Stimulated activated CD4-positive, alpha-beta T cell treated with anti-CD3 and anti-CD28 coated beads, Interleukin-15, amount 100 ng/mL, for 1 hour (primary cell): ENCODE measurements at places on chromosomes 3 and 15.

- DNase-seq: no peak
These were observed 50.3 kb downstream of the PSMD6 start for GRCh38 chr3:63972987-63973386.

DNA sequence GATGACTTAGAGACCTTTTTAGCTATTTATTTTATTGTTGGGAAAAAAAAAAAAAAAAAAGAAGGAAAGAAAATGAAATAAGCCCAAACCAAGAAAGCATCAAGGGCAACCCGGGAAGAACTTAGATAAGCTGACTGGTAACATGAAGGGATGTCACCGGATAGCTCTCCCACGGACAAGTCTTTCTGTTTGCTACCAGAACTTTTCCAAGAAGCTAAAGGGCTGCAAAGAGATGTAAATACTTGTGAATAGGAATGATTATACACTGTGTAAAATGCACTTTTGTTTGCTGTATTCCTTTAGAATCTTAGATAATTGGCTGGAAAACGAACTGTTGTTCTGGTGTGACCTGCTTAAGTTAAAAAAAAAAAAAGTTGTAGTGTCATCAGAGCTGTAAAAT is 2.8 kb downstream of the FOXB1 start:
- DNase-seq: no peak

GRCh38 chr3:182325213-182325950 is 467.9 kb upstream of the ATP11B start:
- no peak for DNase-seq

- DNase-seq: no peak
These were observed 174.2 kb upstream of the STT3B start for GRCh38 chr3:31358473-31359070.

DNA sequence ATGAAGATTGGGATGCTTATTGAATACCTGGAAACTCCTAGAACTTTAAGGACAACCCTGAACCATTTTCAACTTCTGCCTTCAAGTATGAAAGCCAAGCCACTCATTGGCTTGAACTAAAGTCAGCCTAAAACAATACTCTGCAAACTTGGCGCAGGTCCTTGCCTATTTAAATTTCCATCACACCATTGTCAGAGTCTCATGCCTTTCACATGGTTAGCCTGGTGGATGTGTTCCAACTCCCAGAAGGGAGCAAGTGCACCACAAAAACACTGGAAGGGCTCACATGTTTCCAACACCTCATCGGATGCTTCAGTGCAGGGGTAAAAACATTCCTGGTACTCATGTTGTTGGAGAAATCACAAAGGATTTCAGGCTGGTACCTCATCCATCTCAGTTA is 511.6 kb upstream of the MDFIC2 start:
- DNase-seq: no peak

GRCh38 chr15:38864827-38865581 is 300.4 kb upstream of the RASGRP1 start:
- DNase-seq: no peak

- DNase-seq: no peak
These were observed 192.9 kb upstream of the EIF1B start for GRCh38 chr3:40116478-40117177.

GRCh38 chr15:71133747-71134472 is 18.6 kb downstream of the THSD4 start:
- DNase-seq: no peak

DNA sequence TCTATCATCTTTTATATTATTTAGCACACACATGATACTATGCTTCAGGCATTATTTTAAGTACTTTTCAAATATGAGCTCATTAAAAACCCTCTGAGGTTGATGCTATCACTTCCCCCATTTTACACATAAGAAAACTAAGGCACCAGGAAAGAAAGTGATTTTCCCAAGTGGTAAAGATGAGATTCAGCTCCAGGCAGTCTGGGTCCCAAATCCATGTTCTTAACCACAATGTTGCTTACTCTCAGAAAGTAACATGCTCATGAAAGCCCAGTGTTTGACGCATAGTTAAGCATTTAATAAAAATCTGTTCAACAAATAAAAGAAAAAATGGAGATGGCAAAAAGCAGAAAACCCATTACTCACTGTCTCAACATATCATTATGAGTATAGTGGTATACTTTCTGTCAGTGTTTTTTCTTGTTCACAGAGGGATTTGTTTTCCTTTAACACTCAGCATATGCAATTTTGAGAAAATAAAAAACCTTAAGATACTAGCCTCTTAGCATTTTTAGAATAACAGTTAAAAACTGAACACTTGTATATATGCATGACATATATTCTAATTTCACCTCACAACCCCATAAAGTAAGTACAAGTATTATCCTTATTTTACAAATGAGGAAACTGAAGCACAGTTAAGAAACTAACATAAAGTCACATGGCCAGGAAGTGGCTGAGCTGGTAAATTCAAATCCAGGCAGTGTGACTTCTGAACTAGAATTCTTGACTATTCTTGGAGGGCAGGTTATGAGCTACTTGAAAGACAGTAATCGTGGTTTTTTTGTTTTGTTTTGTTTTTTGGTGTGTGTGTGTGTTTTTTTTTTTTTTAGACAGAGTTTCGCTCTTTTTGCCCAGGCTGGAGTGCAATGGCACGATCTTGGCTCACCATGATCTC is 10.4 kb downstream of the PEAK1 start:
- no peak for DNase-seq

DNA sequence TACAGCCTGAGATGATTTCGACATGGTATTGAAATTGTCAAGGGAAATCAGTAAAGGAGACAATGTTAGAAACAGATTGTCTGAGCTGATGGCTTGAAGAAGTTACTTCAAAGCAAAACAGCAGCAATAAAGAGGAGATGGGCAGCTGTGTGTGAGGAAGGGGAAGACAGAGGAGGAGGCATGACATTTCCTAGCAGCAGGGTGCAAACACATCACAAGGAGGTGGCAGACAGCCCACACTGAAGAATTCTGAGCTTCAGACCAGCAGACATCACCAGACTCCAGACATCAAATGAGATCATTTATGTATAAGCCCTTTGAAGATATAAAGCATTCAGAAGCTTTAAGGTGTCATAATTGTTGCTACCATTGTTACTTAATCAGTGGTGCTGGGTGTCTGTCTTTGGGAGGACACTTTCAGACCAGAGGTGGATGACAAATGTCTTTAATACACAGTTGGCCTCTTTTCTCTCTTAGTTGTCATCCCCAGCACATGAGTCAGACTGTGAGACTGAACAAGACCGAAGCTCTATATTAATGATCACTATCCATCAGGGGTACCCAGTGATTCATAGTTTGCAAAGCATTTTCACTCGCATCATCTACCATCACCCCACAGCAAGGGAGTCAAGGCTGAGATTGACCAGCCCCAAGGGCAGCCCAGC is 203.9 kb downstream of the MINAR1 start:
- DNase-seq: no peak

- no peak for DNase-seq
These were observed 34.5 kb downstream of the ACAA1 start for GRCh38 chr3:38102444-38102814.

- DNase-seq: no peak
These were observed 6.8 kb upstream of the SENP7 start for GRCh38 chr3:101519685-101520365.

DNA sequence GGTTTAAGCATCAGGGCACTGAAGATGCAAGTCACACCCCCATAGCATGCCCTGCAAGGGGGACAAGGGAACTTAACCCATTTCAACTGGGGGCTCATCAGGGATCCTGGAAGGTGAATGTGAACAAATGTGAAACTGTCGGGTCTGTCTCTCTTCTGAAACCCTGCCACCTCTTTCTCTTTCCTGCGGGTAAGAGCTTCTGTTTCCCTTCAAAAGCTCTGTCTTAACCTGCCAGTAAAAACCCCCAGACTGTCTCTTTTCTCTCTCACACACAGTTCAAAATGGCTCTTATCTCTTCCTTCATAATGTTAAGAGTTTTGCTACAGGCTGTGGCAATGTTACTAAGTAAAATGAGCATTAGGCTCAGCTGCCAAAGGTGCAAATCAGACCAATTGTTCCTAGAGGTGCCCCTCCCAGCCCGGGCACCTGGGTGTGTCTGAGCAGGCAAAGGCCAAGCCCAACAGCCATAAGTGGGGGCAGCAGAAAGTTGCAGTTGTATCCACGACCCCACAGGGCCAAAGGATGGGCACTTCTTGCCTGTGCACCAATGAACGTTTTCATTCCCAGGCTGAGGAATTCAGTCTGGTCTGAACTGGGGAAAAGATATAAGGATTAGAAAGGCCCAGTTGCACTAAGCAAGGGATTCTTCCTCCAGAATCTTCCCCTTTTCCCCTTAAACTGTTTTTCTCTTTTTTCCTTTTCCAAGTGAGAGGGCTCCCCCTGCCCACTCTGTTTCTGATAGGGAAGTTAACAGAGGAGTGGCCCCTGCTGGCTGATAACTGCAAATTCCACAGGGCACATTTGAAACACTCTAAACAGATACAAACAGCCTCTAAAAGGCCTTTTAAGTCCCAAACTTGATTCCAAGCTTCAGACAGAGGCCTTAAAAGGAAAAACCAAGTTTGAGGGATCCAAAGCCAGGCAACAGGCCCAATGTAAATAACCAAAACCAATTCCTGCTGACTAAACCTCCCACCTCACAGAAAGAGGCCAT is 113.8 kb upstream of the EPHA6 start:
- no peak for DNase-seq

- no peak for DNase-seq
These were observed 4.8 kb downstream of the CSRNP1 start for GRCh38 chr3:39148435-39149058.

DNA sequence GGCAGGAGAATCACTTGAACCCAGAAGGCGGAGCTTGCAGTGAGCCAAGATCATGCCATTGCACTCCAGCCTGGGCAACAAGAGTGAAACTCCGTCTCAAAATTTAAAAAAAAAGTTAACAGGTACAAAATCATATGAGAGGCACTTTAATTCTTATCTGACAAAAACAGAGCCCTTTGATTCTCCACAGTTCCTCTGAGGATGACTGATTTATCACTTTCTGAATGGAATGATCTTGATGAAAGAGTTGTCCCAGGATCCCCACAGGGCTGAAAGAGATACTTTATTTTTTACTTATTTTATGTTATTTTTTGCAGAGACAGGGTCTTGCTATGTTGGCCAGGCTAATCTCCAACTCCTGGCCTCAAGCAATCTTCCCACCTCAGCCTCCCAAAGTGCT is 4.0 kb downstream of the LHFPL4 start:
- DNase-seq: no peak

GRCh38 chr3:52361898-52362297 is 45.8 kb downstream of the DNAH1 start:
- DNase-seq: no peak

DNA sequence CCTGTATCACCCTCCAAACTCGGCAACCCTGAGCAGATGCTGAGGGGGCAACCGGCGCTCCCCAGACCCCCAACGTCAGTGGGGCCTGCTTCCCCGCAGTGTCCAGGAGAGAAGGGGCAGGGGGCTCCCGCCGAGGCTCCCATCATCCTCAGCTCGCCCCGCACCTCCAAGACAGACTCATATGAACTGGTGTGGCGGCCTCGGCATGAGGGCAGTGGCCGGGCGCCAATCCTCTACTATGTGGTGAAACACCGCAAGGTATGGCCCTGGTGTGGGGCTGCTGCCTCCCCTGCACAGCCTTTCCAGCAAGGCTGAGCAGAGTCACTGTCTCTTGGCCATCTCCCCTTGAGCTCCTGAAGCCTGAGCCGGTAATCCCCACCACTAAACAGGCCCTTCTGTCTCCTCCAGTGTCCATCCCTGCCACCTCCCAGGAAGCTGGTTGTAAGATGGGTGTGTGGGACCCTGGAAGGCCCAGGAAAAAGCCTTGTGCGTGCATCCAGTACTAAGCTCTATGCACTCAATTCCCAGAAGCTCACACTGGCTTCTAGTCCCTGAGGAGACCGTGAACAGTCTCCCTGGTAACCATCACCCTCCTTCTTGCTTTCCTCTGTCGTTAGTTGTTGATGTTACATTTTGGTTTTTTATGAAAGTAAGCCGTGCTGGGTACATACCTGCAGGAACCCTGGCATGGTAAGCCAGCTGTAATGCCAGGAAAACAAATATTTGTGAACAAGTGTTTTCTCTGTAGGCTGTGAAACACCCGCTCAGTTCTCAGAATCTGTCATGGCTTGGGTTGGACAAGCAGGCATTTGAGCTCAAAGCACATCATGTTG is 63.3 kb downstream of the BOC start:
- DNase-seq: no peak

GRCh38 chr3:137259701-137260100 is 301.9 kb downstream of the IL20RB start:
- DNase-seq: no peak

DNA sequence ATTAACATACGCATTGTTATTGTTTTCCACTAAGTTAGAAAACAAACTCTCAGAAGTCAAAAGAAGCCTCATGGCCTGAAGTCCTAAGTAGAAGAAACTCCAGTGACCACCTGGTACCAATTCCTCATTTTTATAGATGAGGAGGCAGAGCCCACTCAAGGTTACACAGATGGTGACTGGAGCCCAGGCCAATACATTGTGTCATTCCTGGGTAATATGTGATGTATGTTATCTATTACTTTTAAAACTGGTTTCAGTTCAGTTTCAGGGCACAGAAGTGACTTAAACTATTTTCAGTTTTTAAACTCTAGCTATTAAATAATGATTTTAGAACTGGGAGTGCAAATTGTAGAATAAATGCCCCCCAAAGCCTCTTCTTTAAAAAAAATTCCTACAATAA is 66.7 kb upstream of the STXBP5L start:
- DNase-seq: no peak

- no peak for DNase-seq
These were observed 31.6 kb downstream of the TSC22D2 start for GRCh38 chr3:150439657-150440056.

DNA sequence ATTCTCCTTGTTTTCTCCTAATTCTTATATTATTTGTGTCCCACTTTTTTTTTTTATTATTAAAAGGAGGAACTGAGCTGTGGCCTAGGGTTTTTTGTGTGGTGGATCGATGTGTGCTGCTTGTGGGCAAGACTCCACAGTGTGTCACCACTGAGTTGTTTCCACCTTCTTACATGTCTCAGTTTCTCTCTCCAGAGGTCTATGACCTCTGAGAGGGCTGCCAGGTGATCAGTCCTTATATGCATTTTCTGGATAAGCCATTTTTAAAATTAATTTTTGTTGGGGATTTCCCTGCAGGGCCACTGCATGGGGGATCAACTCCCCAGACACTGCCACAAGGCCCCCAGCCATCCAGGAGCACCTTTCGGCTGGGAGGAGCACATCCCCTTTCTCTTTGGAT is 27.8 kb downstream of the IQCF6 start:
- no peak for DNase-seq

GRCh38 chr15:55587321-55588069 is 650 bp downstream of the PYGO1 start:
- DNase-seq: peak; percentile 10

DNA sequence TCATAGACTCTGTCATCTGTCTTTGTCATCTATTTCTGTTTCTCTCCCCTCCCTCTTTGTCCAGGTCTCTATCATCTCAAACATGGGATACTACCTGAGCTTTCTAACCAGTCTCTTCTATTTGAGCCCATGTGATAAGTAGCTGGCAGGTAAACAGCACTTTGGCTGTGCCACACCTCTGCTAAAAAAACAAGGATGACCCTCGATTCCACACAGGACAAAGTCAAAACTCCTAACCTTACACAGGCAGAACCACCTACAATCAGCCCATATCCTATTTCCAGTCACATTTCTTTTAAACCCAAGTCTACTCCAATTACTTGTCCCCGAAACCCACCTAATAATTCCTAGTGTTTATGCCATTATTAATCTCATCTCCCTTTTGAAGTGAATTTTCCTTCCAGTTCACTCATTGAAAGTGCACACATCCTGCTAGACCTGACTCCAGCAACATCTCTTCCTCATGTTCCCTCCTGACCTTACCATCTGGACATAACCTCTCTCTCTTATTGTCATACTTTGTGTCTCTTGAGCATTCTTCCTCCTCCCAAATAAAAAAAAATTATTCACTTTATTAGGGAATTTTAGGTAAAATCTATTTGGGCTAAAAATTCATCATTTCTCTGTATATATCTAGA is 256.1 kb upstream of the ONECUT1 start:
- no peak for DNase-seq
